Cortex of kidney (tissue), 1 donor: ENCODE measurements at places on chromosomes 2 and 18.

DNA sequence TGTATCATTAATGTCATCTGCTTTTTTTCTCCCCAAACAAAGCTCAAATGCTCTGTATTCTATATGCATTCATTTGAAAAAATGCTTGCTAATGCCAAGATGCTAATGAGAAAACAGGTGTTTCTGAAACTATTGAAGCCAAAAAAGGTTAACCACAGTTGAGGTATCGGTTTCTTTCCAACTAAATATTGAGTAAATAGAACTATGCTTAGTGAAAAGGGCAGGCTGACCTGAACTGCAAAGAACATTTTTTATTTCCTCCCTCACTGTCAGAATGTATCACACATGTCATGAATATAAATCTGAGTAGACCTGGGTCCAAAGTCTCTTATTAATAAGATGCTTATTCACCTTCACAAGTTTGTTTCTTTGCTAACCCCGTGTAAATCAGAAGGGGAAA lies 866.6 kb downstream of the CPS1 start:
- DNase-seq: no peak

DNA sequence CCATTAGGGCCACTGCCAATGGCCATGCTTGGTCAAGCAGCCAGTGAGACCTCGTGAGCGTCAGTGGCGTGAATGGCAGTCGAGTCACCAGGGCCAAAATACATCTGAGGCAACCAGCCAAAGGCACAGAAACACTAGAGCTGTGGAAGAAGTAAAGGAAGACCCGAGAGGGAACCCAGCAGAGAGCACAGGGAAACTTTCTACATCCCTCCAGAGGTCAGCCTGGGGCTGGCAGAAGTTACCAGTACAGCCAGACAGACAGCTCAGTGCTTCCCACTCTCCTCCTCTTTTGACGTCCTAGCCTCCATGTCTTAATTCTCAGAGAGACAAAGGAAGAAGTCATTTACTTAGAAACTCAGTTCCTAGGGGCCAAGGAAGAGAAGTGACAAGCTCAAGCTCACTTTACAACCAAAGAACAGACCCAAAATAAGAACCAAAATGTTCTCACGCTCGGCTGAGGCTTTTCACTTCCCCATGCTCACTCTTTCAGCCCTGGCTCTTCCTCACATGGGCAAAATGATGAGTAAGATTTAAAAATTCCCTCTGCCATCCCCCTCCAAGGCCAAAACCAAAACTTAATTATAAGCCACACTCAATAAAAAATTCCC lies 8.7 kb downstream of the CYRIA start:
- DNase-seq: no peak

DNA sequence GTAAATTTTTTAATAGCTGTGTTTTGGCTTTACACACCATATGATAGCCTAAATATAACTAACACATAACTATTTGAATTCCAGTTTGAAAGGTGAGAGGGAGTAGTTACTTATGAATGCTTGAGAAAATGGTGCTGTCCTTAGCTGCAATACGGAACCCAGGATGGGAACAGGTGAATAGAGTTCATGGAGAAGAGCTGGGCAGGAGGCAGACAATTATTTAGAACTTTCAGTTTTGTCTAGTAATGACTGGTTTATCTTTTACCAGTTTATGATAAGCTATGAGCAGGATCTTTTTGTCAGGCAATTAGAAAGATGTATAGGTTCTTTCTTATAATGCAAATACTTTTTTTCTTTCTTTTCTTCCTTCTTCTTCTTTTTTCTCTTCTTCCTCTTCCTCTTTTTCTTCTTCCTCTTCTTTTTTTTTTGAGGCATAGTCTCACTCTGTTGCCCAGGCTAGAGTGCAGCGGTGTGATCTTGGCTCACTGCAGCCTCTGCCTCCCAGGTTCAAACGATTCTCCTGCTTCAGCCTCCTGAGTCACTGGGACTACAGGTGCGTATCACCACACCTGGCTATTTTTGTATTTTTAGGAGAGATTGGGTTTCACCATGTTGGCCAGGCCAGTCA lies 25.9 kb downstream of the UBR3 start:
- DNase-seq: no peak

DNA sequence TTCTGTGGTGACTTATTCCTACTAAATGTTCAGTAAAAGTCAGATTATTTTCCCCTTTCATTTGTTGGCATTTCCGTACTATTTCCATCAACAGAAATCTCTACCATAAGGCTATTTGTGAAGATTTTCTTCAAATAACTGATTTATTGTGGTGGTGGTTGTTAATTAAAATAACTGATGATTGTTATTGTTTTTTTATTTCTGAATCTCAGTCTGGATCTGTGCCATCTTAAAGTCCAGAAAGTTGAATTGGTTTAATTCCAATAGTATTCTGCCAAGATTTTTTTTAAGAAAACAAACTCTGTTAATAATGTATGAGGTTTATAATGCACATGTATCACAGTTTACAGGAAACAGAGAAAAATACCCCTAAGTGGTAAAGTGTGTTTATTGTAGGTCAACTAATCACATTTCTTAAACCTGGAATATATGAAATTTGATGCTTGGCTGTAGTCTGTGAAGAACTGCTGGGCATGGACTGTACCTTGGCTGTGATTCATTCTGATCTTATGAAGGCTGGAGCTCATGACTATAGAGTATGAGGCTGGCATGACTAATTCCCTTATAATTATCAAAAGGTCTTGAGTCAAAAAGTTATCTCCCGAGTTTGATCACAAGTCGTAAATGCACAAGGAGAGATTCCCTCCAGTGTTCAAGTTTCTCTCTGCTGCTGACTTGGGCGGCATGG lies 134.2 kb upstream of the RND3 start:
- no peak for DNase-seq

DNA sequence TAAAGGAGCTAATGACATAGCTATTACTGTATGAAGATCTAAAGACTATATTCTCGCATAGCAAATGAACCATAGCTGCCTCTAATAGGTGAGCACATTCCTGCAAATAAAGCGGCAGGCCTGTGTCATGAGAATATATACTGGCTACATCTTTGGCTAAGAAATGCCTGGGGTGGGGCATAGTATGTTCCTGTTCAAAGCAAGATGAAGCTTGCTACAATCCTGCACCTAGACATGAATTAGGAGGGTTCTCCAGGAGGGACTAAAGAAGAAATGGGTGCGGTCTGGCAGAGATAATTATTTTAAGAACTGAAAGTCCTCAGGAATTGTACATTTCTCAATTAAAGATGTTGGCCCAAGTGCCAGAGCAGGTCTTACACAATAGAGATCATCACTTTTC lies 46.8 kb upstream of the PLA2R1 start:
- no peak for DNase-seq

DNA sequence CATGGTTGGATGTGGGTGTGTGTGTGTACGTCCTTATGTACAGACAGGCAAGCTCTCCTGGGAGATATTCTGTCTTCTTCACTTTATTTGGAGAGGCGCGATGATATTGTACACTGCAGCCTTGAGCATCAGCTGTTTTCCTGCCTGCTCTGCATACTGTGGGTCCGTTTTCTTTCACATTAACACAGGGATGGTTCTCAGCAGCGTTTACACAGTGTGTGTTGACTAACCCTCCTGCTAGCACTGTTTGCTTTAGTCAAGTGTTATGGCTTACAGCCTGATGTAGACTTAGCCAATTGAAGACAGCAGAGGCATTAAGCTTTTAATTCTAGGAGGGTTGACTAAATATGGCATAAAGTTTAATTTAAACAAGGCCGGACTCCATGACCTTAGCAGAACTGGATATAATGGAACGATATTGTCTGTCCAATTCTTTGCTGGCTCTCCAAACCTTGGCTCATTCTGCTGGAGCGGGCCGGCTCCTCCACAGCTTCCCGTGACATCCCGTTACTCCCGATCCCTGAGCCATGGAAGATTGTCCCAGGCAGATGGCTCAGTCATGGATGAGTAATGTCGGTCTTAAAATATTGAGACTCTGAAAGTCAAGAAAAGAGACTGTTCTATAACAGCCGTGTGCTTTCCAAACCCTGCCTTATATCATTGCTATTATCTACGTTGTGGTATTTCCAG lies 134.7 kb downstream of the TPGS2 start:
- no peak for DNase-seq

- no peak for DNase-seq
Measured at GRCh38 chr2:32756074-32756727, 128.4 kb downstream of the TTC27 start.

DNA sequence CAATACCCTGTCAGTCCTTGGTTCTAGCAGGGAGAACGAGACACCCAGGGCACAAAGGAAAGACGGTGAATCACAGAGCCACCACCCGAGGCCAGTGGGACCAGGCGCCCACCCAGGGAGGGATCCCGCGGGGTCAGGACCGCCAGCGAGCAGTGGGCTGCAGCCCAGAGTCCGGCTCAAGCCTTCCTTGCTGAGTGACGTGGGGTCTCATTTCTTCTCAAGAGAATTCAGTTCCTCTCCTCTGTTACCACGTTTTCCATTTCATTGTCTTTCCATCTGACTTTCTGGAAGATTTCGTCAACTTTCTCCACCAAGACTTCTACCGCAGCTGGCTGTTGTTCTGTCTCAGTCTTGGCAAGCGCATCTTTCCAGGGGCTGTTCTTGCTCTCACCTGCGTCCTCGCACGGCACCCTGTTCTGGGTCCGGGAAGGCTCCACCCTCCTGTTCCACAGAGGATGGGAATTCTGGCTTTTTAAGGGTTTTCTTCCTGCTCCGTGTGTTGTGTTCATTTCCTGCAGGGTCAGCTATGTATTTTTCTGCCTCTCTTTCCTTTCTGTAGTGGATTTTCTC lies 248.6 kb downstream of the NDUFA10 start:
- DNase-seq: no peak

- DNase-seq: no peak
Measured at GRCh38 chr2:88967844-88968243, 276.4 kb downstream of the RPIA start.

DNA sequence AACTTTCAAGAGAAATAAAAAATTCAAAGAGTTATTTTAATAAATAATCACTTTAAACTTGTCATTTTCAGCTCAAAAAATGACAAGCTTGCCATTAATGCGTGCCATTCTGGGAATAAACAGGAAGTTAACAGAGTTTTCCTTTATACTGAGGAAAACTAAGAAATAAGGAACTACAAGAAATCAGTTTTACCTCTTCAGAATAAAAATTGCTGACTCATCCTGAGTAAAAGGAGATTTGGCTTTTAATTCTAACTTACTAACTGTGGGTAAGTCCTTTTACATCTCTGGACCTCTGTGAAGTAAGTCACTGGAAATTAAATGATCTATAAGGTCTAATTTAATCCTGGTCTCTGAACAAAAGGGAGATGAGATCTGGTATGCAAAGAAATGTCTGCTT lies 16.1 kb downstream of the CEBPZ start:
- no peak for DNase-seq

DNA sequence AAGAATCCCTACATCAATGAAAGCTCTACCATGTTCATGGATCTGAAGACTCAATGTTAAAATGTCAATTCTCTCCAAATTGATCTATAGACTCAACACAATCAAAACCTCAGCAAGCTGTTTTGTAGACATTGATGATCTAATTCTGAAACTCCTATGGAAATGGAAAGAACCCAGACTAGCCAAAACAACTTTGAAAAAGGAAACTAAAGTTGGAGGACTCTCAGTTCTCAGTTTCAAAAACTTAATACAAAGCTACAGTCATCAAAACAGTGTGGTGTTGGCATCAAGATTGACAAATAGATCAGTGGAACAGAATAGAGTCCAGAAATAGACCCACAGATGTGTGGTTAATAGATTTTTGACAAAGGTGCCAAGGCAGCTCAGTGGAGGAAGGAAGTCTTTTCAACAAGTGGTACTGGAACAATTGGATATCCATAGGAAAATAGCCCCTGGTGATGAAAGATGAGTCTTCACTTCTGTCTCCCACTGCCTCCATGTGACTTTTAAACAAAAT lies 30.4 kb downstream of the LBH start:
- no peak for DNase-seq

- no peak for DNase-seq
Measured at GRCh38 chr2:178225006-178225805, 30.9 kb downstream of the OSBPL6 start.

- DNase-seq: no peak
Measured at GRCh38 chr2:213787869-213788268, 503.6 kb downstream of the SPAG16 start.

DNA sequence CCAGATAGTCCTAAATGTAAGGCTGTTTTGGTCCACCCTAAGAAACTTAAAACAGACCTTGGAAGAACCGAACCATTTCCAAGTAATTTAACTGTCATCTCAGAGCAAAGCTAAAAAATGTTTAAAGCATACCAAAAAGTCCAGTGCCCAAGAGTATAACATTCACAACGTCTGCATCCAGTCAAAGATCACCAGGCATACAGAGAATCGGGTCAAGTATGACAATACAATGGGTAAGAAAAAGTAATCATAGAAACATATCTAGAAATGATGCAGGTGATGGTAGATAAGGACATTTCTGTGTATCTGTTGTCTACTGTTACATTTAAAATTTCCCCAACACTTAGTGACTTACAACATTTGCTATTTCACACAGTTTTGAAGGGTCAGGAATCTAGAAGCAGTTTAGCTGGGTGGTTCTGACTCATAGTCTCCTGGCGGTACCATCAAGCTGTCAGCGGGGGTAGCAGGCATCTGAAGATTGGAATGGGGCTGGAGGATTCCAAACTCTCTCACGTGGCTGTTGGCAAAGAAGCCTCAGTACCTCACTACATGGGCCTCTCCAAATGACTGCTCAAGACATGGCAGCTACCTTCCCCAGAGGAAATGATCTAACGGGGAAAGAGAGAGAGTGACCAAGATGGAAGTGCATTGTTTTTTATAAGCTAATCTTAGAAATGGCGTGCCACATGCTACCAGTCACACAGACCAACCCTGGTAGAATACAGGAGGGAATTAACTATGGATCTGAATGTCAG lies 36.6 kb upstream of the DYNC2LI1 start:
- DNase-seq: no peak

DNA sequence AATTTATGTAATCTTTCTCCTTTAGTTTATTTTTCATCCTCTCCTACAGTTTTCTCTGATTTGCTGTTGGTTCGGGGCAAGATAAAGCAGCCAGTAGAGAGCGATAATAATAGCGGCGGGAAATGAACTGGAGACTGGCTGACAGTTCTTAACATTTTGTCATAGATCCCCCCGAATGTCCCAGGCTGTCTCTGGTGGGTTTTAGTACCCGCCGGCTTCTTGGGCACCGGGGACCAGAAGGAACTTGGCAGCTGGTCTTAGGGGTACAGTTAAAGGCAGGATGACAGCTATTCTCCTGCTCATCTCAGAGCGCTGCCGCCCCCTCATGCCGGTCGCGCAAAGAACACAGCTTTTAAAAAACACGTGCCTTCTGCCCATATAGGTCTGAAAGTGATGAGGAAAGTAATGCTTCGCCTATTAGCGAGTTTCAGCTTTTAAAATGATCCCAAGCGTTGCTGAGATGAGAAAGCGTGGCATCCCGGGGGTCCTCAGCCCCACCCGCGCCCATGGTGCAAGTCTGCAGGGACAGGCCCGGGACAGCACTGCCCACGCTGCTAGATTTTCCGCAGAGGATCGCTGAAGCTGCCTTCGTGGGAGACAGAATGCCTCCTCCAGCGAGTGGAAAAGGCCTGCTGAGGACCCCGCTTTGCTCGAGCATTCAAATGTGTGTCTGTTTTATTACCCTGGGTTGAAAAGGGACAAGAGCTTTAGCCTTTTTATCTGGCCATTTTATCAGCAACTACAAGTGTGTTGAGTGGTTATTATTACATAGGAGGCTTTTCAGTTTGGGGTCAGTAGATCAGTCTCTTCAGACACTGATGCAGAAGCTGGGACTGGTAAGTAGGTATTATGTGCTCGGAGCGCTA lies 3.8 kb downstream of the ONECUT2 start:
- DNase-seq: no peak
